ENCODE measurements at places on chromosomes 7 and 10.

DNA sequence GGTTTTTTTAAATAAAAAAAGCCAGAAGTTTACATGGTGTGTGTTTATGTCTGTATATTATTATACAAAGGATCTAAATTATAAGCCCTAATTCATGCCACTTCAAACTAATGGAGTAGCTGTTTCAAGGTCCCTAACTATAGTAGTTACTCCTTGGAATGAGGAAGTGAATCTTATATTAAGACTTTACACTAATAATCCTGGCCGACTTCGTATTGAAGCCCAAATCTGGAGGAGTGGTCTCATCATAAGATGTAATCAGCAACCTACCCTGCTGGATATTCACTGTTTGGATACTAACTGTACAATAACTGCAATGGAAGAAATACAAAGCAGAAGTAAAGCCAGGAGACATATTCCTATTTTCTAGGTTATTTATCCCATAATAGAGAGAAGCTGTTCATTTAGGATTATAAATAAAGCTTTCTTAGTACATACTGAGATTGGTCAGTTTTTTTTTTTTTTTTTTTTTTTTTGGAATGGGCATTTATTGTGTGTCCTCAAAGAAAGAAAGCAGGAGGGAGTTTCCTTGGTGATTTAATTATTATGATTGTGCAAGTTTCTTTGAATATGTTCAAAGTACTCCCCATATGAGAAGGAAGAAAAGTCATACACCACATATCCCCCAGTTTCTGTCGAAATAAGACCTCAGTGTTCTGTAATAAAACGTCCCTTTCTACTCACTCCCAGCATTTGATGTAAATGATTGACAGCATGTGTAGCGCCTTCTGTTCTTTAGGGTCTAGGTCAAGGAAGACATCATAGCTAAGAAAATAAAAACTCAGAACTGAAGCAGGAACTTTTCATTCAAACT is 397.8 kb downstream of the EXOC4 start:
- DNase-seq = no peak

GRCh38 chr10:95485056-95485844 is 75.9 kb downstream of the SORBS1 start:
- DNase-seq = no peak

- no peak for DNase-seq
Measured at GRCh38 chr10:69061305-69062161, 26.4 kb upstream of the SRGN start.

GRCh38 chr10:100746784-100747455 is 1.5 kb downstream of the PAX2 start:
- DNase-seq = no peak

GRCh38 chr10:72000073-72001032 is 36.2 kb downstream of the CHST3 start:
- no peak for DNase-seq

- no peak for DNase-seq
Measured at GRCh38 chr10:111338805-111339204, 262.0 kb downstream of the ADRA2A start.

- no peak for DNase-seq
Measured at GRCh38 chr7:80659120-80660055, 20.9 kb downstream of the CD36 start.

DNA sequence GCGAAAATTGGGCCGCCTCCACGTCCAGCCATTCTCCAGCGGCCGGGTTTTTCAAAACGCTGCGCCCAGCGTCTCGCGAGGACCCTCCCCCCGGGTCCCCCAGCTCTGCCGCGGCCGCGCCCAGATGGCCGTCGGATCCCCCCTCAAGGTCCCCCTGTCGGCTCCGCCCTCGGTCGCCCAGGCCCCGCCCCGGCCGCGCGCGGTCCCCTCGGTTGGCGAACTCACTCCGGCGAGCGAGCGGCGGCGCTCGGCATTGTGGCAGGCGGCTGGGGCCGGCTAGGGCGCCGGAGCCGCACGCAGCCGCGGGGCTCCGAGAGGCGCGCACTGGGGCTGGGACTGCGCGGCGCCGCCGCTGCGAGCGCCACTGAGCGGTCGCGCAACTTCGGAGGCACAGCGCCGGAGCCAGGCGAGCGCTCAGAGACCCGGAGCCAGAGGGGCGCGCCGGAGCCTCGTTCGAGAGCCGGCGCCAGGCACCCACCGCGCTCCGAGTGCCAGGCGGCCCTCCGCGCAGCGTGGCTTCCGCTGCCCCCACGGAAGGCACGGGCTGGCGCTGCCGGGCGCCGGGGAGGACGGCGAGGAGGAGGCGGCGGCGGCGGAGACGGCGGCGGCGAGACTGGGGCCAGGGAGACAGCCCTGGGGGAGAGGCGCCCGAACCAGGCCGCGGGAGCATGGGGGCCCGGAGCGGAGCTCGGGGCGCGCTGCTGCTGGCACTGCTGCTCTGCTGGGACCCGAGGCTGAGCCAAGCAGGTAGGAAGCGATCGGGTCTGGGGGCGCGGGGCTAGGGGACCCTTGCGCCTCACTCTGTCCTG is at the start of gene UNC5B:
Gene UNC5B, plus strand, starts transcription at position 253 of the 809 bp plus-strand sequence. Its CDS starts 416 bp downstream, at position 669.
- peak; percentile 64 for DNase-seq

- no peak for DNase-seq
Measured at GRCh38 chr7:5708271-5708670, 73.2 kb downstream of the RNF216 start.

- DNase-seq = no peak
Measured at GRCh38 chr7:139798892-139799291, 21.1 kb upstream of the HIPK2 start.

- DNase-seq = no peak
Measured at GRCh38 chr7:35617041-35617440, 77.9 kb downstream of the HERPUD2 start.

- DNase-seq = no peak
Measured at GRCh38 chr10:48722153-48723145, 37.8 kb downstream of the WDFY4 start.

DNA sequence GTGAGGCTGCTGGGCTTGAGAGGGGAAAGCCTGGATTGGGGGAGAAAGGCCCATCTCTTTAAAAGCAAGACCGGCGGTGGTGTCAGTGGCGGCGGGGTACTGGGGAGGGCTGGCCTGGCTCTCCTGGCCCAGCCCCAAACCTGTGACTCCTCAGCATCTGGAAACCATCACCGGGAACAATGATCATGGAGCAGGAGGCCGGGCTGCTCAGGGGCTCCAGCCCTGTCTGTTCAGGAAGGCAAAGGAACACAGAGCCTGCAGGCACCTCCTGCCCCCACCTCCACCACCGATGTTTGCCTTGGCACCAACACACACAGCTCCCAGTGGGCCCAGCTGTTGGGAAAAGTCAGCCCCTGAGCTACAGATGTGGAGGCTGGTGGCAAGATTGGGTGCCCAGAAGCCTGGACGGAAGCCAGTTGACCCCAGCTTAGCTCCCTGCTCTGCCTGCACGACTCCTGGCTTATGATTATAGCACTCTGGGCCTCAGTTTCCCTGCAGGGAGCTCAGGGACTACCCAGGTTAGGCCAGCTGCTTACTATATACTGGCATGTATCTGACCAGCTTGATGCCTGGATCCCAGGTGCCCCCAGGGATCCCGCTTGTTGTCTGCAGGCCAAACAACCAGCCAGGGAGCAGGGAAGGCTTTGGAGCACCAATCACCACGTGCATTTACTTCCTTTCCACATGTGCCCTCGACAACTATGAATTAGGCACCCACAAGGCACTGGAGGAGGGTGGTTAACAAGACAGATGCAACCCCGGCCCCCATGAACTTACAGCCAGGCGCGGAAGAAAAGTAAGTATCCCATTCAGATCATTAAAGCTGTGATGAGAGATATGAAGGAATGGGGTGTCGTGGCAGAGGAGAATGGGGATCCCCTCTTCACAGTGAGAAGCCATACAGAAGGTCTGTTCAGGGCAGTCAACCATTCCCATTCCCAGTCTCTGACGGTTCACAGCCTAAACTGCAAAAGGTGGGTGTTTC is 37.3 kb downstream of the ZCCHC24 start:
- no peak for DNase-seq

DNA sequence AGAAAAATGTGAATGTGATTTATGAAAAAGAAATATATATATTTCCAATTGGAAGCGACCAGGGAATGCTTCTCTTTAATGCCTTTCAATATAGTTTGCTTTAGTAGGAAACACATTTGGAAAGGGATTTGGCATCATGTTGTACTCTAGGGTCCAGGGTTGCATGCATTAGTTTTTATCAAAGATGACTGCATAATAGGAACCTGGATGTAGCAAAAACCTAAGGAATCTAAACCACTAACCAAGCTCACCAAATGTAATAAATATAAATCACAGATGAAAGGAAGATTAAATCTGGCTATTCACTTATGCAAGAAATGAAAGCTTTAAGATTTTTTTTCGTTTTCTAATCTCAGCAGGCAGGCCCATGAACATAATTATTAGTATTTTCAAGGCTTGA is 120.0 kb downstream of the ATXN7L1 start:
- DNase-seq = no peak

DNA sequence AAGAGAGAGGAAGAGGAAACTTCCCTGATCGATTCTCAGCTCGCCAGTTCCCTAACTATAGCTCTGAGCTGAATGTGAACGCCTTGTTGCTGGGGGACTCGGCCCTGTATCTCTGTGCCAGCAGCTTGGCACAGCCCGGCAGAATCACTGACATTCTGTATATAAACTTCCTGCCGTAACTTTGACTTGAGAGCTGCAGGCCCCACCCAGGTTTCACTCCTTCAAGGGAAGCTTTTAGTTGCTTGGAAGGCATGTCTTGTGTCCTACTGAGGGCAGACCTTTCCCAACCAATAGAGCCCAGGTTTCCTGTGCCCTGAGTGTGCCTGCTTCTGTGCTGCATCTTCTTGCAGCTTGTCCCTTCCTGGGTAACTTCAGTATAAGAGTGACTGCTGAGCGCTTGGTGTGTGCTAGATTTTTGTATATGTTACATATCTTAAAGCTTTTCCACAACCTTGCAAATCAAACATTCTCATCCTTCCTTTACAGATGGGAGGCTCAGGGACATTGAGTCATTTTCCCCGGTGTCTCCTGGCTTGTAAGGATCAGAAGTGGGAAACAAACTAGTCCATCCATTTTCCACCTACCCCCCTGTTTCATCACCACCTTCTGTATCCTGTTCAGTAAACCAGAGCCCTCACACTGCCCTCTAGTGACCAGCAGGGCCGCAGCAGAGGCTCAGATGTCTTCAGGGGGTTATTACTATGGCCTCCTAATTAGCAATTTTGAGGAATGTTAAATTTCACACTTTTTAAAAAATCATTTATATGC is 225.2 kb upstream of the PRSS58 start:
- peak; percentile 45 for DNase-seq

- DNase-seq = no peak
Measured at GRCh38 chr7:14858410-14858809, 44.1 kb downstream of the DGKB start.

- no peak for DNase-seq
Measured at GRCh38 chr10:93376372-93377293, 105.5 kb downstream of the MYOF start.

GRCh38 chr10:48444266-48444665 is 137.8 kb downstream of the MAPK8 start:
- no peak for DNase-seq

- no peak for DNase-seq
Measured at GRCh38 chr10:122570920-122571319, 10.4 kb downstream of the DMBT1 start.

DNA sequence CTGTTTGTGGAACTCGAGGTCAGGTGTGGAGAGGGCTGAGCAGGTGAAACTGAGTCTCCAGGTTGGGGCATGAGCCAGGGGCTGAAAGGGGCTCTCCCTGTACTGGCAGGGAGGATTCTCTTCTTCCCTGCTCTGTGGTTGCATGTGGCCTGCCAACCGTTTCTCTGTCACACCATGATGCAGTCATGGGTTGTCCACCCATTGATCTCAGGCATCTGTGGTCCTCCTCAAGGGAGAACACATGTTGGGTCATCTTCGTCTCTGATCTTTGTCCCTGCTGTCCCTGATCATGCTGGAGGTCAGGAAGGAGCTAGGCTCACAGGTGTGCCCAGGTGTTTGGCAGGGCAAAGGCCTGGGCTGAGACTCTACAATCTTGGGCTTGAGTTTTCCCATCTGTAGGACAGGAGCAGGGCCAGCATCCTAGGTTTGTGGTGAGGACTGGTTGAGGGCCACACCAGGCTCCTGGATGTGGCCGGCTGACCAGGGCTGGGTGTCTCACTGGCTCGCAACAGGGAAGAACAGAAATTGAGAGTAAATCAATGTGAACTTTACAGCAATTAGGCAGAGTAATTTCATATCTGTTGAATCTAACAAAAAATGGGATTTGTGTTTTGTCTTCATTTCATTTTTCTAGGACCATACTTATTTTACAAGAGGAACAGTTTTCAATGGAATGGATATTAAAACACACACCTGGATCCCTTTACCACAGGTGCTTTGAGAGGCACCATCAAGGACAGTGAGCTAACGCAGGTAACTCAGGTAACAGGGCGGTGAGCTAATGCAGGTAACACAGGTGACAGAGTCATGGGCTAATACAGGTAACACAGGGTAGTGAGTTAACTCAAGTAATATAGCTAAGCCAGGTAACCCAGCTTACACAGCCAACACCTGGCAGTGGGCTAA is 58.5 kb upstream of the IGFBP3 start:
- DNase-seq = no peak

DNA sequence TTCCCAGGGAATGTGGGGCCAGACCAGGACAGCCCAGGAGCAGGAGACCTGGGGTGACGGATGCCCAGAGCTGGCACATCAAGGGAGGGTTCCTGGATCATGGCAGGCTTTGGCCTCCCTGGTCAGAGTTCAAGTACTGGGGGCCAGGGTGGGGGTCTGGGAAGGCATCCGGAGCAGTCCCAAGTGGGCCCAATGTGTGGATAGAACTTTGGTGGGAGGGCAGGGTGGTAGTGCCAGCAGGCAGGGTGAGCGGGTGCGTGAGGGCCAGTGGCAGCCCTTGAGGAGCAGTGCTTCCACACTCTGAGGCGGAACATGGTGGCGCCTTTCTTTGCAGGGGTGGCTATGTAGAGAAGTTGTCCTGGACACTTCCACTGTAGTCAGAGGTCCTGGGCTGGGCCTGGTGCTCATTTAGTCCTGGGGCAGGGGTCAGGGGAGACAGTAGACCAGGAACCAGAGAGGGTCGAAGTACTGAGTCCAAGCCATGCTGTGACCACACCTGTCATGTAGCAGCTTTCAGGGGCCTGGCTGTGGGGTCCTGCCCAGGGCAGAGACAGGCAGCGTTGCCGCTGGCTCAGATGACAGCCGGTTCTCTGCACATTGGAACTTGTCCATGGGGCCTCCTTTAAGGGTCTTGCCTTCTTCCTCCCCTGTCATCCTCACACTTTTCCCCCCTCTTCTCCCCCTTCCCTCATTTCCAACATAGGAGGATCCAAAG is 22.2 kb upstream of the CSGALNACT2 start:
- DNase-seq = no peak

DNA sequence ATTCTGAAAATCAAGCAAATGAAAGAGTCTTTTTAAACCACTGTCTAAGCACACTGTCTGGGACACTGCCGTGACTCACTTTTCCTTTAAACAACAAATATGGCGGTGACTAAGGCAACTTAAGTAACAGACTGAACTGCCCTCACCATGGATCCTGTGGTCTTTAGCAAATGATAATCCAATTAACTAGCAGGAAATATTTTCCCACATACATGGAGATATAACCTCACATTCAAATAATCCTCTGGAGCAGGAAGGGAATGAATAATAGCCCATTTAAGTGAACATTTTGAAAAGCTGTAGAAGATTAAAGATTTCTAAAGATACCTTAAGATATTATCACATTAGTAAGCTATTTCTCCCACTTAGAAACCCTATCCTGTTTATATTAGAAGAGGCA is 40.3 kb upstream of the LRRC17 start:
- DNase-seq = no peak

Data from activated T-cell treated with anti-CD3 and anti-CD28 coated beads for 48 hours (primary cell).